ENCODE measurements at places on chromosomes 6 and 20. TPM values are rescaled to one million over a fixed set of nuclear protein-coding genes. Genes with fewer than 3 reads are reported as not detected.
A peak's percentile ranks its signal among the peaks of the same experiment; 100 is the strongest.

The CDSN gene
- not detected for total RNA-seq

The EYA2 gene
- not detected for total RNA-seq

The MDFI gene
- total RNA-seq: 1.4 TPM

The KIF25 gene
- total RNA-seq: not detected

The JAG1 gene
- 4.8 TPM for total RNA-seq

DNA sequence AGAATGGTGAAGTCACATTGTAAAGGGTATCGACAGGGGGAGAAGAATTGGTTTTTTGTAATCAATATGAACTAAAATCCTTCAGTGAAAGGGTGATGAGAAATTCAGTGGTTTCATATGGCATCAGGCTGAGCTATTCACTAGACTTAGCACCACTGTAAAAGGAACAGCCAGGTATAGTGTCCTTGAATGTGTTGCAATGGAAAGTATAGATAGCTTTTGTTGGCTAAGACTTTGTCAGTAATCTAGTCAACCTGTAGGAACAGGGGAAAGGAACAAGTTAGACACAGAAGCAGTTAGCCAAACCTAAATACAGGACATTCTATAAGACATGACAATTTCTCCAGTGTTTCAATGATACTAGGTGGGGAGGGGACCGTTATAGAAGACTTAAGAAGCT, 172.6 kb upstream of the MOCS1 start:
- no peak overlapping the region for H3K4me3 ChIP-seq
- no peak overlapping the region for H3K27ac ChIP-seq
- no peaks in the 10 kb centered on the region for H3K36me3 ChIP-seq

DNA sequence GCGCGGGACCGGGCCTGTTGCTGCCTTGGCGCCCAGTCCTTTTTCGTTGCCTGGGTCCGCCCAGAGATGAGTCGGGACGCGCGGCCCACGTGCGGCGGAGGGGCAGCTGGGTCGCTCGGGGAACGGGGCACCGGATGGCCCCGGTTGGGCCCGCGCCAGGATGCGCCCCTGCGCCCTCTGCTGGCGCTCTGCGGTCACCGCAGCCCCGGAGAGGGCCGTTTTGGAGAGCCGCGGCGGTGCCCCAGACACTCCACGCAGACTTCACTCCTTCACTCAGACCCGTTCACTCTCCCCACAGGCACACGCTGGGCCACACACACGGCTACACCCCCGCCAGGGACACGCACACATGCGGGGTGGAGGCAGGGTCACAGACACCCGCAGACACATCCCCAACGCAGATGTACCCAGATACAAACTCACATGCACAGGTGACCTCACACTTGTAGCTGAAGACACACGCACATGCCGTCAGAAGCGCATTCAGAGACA, 38.8 kb downstream of the SRC start:
- H3K36me3 ChIP-seq: no peaks in the 10 kb centered on the region
- no peak overlapping the region for H3K27ac ChIP-seq

GRCh38 chr6:52391599-52391998, 28.5 kb upstream of the EFHC1 start:
- no peaks in the 10 kb centered on the region for H3K27me3 ChIP-seq
- no peaks in the 10 kb centered on the region for H3K36me3 ChIP-seq
- DNase-seq: no peak

DNA sequence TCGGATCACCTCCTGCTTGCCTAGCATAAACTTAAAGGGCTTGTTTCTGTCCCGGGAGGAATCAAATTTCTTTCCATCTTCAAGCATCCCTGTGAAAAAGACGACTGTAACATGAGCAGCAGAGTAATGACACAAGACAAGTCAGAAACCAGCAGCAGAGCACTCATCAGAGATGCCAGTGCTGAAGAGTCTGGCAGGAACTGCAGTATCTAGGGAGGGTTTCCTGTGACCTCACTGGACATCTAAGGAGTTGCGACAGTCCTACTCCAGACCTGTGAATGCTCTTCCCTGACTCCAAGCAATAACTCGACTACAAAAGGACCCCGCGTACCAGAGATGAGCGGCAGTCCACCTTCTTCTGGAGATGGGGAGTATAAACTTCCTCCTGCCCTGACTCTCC, 17.3 kb downstream of the FKBP1A start:
- peak; percentile 87 for DNase-seq
- H3K27me3 ChIP-seq: no peaks in the 10 kb centered on the region
- peaks cover 48% of the 10 kb centered on the region for H3K4me1 ChIP-seq
- H3K27ac ChIP-seq: peak overlapping the region; percentile 31
- H3K4me3 ChIP-seq: no peak overlapping the region

DNA sequence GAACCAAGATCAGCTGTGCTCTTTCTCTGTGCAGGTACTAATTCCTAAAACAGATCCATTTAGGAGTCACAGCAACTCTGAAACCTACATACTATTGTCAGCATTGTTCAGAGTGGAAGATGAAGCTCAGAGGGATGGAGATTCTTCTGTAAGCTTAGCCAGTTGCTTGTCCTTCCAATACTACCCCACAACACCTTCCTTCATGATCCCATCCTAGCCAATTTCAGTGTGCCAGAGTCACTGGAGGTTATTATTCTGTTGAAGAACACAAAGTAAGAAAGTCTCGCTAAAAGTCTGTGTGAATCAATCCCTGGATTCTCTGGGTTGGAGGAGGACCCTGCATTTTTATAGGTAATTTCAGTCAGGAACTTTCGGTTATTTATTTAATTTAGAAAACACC, 2.3 kb downstream of the POPDC3 start:
- no peaks in the 10 kb centered on the region for H3K36me3 ChIP-seq
- no peak for DNase-seq
- H3K4me1 ChIP-seq: peaks cover 19% of the 10 kb centered on the region
- 0 out of 2 replicates have a peak overlapping the region, but pooled peaks have one; percentile 3 for H3K4me3 ChIP-seq

- no peak for DNase-seq
- no peaks in the 10 kb centered on the region for H3K4me1 ChIP-seq
- no peak overlapping the region for H3K27ac ChIP-seq
These were observed 365.3 kb upstream of the SULF2 start for GRCh38 chr20:48150568-48150967.

GRCh38 chr6:100228834-100229441, 234.9 kb upstream of the MCHR2 start:
- H3K4me1 ChIP-seq: peaks cover 15% of the 10 kb centered on the region
- H3K36me3 ChIP-seq: no peaks in the 10 kb centered on the region
- peak overlapping the region; percentile 60 for H3K27ac ChIP-seq
- H3K27me3 ChIP-seq: no peaks in the 10 kb centered on the region

- H3K36me3 ChIP-seq: no peaks in the 10 kb centered on the region
- peaks cover 23% of the 10 kb centered on the region for H3K4me1 ChIP-seq
- no peak overlapping the region for H3K4me3 ChIP-seq
- no peak overlapping the region for H3K27ac ChIP-seq
- DNase-seq: no peak
These were observed 108.8 kb downstream of the PREX1 start for GRCh38 chr20:48718786-48719578.

DNA sequence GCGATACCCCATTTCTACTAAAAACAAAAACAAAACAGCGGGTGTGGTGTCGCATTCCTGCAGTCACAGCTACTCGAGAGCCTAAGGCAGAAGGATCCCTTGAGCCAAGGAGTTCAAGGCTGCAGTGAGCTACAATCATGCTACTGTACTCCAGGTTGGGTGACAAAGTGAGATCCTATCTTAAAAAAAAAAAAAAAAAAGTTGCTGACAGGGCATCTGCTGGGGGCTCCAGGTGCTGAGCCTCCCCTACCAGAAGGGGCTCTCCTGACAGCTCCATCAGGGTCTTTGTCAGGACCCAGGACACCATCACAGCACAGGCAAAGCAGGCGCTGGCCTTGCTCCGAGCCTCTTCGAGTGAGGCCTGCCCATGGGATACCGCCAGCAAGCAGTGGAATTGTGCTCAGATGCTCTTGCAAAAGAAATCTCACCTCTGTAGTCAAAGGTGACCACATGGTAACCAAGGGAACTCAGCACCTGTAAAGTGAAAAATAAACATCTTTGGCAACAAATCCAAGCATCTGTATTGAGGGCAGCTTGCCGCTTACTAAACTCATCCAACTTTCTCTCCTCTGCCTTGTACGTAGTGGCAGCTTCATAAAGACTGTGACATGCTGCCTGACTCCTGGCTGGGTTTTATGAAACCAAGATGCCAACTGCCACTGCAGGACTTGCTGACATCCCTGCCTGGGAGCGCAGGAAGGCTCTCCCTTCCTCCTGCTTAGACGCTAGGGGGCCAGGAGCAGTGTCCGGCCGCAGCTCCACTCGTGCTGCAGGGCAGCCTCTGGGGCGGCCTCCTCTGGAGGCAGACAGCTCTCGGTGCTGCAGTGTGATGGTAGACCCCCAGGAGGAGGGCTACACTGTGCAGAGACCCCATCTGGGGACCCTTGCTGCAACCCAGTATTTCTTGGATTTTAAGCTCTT, 66.9 kb downstream of the PYGB start:
- H3K36me3 ChIP-seq: no peaks in the 10 kb centered on the region
- no peaks in the 10 kb centered on the region for H3K27me3 ChIP-seq
- no peak for DNase-seq
- H3K27ac ChIP-seq: no peak overlapping the region

- H3K4me1 ChIP-seq: peaks cover 17% of the 10 kb centered on the region
- no peak overlapping the region for H3K27ac ChIP-seq
- no peak overlapping the region for H3K4me3 ChIP-seq
These were observed 361.9 kb upstream of the JARID2 start for GRCh38 chr6:14883921-14884320.

GRCh38 chr6:99178168-99178567, 171.3 kb downstream of the FAXC start:
- H3K27ac ChIP-seq: no peak overlapping the region
- no peaks in the 10 kb centered on the region for H3K27me3 ChIP-seq
- no peaks in the 10 kb centered on the region for H3K4me1 ChIP-seq
- no peaks in the 10 kb centered on the region for H3K36me3 ChIP-seq

DNA sequence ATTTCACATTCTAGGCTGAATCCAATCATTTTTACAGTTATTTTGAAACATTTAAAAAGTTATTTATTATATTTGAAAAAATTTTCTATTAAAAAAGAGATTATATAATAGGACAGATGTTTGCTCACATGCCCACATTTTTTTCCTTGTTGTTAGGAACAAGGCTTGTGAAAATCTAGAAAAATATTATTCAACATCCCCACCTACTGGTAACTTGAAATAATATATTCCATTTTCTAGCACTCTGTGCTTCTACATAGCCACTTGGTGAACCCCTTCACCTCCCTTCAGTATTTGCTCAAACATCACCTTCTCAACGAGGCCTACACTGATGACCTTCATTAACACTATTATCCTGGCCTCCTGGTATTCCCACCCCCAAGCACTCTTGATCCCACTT, 18.3 kb upstream of the GPRC6A start:
- H3K4me1 ChIP-seq: no peaks in the 10 kb centered on the region
- DNase-seq: peak; percentile 64
- no peaks in the 10 kb centered on the region for H3K27me3 ChIP-seq
- H3K27ac ChIP-seq: no peak overlapping the region

GRCh38 chr6:125054331-125054730, 92.1 kb downstream of the RNF217 start:
- H3K4me1 ChIP-seq: no peaks in the 10 kb centered on the region
- DNase-seq: no peak
- peaks cover 2% of the 10 kb centered on the region for H3K36me3 ChIP-seq
- no peak overlapping the region for H3K27ac ChIP-seq
- H3K27me3 ChIP-seq: no peaks in the 10 kb centered on the region

DNA sequence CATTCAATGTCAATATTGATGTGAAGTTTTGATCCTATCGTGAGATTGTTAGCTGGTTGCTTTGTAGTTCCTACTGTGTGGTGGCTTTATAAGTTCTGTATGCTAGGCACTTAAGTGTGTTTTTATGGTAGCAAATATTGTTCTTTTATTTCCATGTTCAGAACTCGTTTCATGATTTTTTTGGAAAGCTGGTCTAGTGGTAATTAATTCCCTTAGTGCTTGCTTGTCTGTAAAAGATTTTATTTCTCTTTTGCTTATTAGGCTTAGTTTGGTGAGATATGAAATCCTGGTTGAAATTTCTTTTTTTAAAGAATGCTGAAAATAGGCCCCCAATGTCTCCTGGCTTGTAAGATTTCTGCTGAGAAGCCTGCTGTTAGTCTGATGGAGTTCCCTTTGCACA, 27.8 kb upstream of the PLCB1 start:
- H3K4me1 ChIP-seq: no peaks in the 10 kb centered on the region
- H3K36me3 ChIP-seq: no peaks in the 10 kb centered on the region
- H3K4me3 ChIP-seq: no peak overlapping the region
- H3K27me3 ChIP-seq: no peaks in the 10 kb centered on the region

DNA sequence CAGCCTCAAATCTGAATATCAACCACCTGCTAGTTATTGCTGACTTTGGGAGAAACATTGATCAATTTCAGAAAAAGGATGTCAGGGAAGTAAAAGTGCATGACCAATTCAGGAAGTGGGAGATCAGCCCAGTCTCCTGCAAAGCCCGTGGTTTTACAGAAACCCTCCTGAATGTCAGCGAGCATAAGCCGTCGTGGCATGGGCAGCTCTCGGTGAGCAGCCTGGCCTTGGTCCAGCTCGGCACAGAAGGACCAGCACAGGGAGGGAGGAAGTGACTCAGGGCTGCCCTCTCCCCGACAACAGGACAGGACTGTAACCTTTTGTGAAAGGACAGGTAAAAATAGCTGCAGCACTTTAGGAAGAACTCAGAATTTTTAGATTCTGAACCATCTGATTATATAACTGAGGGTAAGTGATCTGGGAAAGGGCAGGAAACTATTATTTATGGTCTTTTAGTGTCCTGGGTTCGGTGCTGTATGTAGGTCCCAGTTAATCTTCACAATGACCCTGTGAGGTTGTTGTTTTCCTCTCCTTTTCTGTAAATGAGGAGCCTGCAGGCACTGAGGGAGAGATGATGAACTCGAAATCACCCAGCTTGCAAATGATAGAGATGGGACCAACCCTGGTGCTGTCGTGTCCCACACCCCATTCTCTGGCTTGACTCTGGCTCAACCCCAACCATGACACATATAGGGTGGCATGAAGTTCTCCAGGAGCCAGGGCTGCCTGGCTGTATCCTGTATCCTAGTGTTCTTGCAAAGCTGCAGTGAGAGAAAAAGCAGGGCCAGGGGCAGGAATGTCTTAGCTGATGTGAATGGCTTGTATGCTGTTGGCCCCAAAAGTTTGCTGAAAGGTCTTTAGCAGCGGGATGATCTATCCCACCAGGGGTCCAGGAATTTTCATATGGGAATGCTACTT, 37.6 kb downstream of the NRN1 start:
- H3K27ac ChIP-seq: peak overlapping the region; percentile 28
- peak; percentile 82 for DNase-seq
- peak overlapping the region; percentile 12 for H3K4me3 ChIP-seq
- H3K27me3 ChIP-seq: no peaks in the 10 kb centered on the region
- peaks cover 22% of the 10 kb centered on the region for H3K4me1 ChIP-seq

DNA sequence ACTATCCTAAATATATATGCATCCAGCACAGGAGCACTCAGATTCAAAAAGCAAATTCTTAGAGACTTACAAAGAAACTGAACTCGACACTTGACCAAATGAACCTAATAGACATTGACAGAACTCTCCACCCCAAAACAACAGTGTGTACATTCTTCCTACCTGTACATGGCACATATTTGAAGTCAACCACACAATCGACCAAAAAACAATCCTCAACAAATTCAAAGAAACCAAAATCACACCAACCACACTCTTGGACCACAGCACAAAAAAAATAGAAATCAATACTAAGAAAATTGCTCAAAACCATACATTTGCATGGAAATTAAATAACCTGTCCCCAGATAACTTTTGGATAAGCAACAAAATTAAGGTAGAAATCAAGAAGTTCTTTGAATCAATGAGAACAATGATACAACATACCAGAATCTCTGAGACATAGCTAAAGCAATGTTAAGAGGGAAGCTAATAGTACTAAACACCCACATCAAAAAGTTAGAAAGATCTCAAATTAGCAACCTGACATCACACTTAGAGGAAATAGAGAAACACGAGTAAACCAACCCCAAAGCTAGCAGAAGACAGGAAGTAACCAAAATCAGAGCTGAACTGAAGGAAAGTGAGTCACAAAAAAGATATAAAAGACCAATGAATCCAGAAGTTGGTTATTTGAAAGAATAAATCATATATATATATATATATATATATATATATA, 12.5 kb upstream of the TREM1 start:
- H3K27me3 ChIP-seq: 0 out of 2 replicates have a peak, but pooled peaks cover 2% of the 10 kb centered on the region
- H3K36me3 ChIP-seq: no peaks in the 10 kb centered on the region
- H3K27ac ChIP-seq: no peak overlapping the region
- no peak overlapping the region for H3K4me3 ChIP-seq

Measured in GM23248 (cell line).